A673 (cell line): ENCODE measurements at places on chromosomes 16 and 17. TPM values are rescaled to one million over a fixed set of nuclear protein-coding genes. Genes with fewer than 3 reads are reported as not detected.

Gene NGFR
- total RNA-seq, result 39.6 and 60.6 TPM in 2 replicates

Gene NTN1
- total RNA-seq, result 4.3 TPM in 2 replicates

Gene TLK2
- total RNA-seq, result 50.9 and 54.7 TPM in 2 replicates

DNA sequence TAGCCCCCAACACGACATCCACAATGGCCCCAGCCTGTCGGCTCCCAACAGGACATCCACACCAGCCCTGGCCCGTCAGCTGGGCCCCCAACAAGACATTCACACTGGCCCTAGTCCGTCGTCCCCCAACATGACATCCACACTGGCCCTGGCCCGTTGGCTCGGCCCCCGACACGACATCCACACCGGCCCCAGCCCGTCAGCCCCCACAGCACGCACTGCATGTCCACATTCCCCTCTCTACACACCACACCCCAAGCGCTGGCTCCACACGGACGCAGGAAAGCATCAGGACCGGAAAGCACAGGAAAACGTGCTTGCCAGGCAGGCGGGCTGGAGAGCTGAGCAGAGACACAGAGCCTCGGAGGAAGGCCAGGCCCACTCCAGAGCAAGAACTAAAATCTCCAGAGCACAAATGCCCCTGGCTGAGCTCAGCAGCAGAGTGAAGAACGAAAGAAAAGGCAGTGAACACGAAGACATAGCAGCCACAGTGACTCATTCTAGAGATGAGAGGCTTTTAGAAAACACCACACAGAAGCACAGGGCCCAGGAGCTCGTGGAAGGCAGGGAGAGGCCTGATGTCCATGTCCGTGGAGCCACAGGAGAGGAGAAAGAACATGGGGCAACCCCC lies 50.6 kb downstream of the LMF1 start:
- no peak overlapping the region for H3K4me3 ChIP-seq
- no peaks in the 10 kb centered on the region for H3K4me1 ChIP-seq
- no peak for DNase-seq
- H3K36me3 ChIP-seq, result no peaks in the 10 kb centered on the region
- H3K27ac ChIP-seq, result peak overlapping the region; percentile 54
- H3K27me3 ChIP-seq, result no peaks in the 10 kb centered on the region

DNA sequence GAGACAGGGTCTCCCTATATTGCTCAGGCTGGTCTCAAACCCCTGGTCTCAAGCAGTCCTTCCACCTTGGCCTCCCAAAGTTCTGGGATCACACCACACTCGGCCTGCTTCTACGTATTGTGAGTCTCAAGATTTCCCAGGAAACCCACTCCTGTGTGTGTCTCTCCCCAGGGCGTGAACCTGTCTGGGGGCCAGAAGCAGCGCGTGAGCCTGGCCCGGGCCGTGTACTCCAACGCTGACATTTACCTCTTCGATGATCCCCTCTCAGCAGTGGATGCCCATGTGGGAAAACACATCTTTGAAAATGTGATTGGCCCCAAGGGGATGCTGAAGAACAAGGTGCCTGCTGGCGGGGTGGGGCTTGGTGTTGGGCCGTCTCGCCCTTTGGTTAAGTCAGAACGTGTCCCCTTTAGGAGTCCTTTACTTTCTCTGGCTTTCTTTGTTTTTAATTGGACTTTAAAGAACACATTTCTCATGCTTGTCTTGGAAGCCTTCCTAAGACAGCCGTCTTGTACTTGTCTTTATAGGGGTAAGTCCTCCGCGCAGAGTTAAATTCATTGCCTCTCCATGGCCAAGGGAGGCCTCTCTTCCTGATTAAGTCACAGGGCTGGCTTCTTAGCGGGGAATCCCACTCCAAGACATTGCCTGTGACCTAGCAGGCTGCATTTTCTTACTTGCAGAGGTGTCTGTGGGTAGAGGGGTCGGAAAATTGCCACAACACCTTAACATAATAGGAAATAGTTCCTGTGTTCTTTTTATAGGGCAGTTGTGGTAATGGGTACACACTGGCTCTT lies 136.4 kb downstream of the ABCC6 start:
- DNase-seq, result no peak
- H3K4me1 ChIP-seq, result no peaks in the 10 kb centered on the region
- no peak overlapping the region for H3K27ac ChIP-seq
- peaks cover 16% of the 10 kb centered on the region for H3K36me3 ChIP-seq

DNA sequence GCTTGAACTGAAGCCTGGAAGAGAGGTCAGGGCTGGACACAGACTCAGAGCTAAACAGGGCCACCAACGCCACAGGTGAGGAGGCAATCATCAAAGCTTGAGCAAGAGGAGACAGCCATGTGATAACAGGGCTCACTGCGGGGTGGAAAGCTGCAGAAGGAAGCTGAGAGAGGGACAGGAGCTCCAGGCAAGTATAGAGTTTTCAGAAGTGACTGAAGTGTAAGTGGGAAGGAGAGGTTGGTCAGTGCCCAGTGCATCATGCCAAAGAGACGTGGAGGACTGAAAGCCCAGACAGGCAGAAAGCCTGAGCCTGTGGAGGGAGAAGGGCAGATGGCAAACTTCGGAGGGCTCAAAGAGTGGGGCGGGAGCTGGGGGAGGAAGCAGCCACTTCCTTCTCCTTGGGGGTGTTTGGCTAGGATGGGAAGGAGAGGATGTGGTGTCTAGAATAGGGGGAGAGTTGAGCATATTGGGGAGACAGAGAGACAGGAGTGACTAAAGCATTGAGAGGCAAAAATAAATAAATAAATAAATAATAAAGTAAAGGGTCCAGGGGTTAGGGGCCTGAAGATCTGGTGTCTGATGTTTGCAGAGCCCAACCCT lies 2.6 kb downstream of the KIFC3 start:
- no peaks in the 10 kb centered on the region for H3K27me3 ChIP-seq
- H3K4me1 ChIP-seq, result peaks cover 66% of the 10 kb centered on the region
- H3K36me3 ChIP-seq, result peaks cover 32% of the 10 kb centered on the region

- peaks cover 25% of the 10 kb centered on the region for H3K27me3 ChIP-seq
- H3K4me3 ChIP-seq, result no peak overlapping the region
- no peaks in the 10 kb centered on the region for H3K4me1 ChIP-seq
- no peaks in the 10 kb centered on the region for H3K36me3 ChIP-seq
- DNase-seq, result no peak
Measured at GRCh38 chr17:48375356-48375755, 54.7 kb downstream of the SKAP1 start.
